Activated T-helper 1 cell treated with anti-CD3 and anti-CD28 coated beads, Interleukin-2, amount 50 U/mL, for 16 hours (primary cell): ENCODE measurements at places on chromosomes 5 and 9.

GRCh38 chr9:122172131-122172530 is 12.4 kb downstream of the MORN5 start:
- DNase-seq = no peak

- DNase-seq = no peak
Observed at GRCh38 chr9:133987946-133988665, 4.0 kb downstream of the VAV2 start.

- no peak for DNase-seq
Observed at GRCh38 chr9:132798817-132799790, 79.0 kb downstream of the AK8 start.

- no peak for DNase-seq
Observed at GRCh38 chr9:84300271-84300670, 40.3 kb downstream of the SLC28A3 start.

DNA sequence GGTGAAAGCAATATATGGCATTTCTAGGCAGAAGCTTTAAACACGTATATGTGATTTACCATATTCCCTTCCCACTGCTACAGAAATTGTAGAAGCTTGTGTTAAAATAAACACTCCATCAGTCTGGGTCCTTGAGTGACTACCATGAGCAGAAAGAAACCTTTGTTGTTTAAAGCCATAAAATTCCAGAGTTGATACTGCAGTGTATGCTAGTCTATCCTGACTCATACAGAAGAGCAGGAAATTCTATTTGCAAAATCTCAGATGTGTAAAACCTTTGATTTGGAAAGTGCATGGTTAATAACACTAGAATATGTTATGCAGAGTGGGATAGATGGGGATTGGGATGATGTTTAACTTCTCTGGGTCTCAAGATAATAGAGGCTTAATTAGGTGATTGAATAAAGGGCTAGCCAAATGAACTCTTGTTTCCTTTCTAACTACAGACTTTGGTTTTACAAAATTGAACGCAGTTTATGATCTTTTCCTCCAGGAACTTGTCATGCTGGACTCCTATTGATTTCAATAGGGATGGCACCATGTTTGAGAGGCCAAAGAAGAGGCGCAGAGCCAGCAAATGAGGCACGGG is 282.7 kb upstream of the VLDLR start:
- DNase-seq = no peak

DNA sequence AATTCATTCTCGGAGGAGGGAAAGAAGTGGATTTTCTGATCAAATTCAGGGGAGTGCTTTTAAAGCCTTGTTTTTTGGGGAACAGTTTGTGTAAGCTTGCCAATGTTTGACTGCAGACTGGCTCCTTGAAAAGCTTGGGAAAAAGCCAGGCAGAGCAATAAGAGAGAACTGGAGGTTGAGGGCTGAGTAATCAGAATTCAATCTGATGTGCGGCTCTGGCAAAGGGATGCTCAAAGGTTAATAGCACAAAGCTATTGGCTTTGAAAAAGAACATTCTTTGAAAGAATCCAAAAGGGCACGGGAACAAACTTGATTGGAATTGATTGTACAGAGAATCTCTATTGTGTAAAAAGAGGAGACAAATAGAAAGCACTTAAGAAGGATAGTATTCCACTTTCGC is 279.3 kb downstream of the YTHDC2 start:
- DNase-seq = no peak

GRCh38 chr9:30713243-30713642 is 1671.2 kb upstream of the ACO1 start:
- DNase-seq = no peak

- DNase-seq = no peak
Observed at GRCh38 chr5:41218929-41219657, 5.8 kb upstream of the C6 start.

DNA sequence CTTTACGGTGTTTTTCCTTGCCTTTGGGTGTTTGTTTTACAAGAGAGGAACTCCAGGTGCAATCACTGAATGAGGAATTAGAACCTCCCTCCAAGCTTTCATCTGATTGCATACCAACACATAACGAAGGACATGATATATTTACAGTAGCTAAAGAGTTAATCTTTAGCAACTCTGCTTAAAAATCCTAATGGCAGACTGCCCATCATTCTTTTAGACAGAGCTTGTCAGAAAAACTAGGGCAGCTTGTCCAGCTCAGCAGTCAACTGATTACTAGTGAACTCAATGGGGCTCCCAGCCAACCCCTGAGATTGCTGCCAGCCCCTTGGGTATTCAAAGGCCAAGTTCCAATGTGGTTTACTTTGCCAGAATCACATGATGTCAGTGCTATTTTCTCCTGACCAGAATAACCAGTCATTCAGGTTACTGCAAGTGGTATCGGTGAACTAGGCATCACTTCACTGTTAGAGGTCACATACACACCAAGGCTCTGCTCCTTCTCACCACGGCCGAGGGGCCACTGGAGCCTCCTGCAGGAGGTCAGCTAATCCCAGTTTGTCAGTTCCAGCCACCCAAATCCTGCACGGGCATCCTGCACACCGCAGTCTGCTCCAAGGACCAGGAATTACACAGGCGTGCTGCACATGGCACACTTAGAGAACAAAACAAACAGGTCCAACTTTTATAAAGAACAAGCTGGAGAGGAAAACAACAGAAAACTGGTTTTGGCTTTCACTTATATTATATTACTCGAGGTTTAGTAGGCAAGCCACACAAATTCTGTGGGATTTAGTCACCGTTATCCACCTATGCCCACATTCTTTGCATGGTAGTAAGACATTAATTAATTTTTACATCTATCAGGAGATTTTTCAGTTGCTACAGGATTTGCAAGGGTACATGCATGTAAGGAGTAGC is 62.5 kb downstream of the NFIB start:
- no peak for DNase-seq

- no peak for DNase-seq
Observed at GRCh38 chr5:98504505-98504904, 269.0 kb upstream of the RGMB start.

DNA sequence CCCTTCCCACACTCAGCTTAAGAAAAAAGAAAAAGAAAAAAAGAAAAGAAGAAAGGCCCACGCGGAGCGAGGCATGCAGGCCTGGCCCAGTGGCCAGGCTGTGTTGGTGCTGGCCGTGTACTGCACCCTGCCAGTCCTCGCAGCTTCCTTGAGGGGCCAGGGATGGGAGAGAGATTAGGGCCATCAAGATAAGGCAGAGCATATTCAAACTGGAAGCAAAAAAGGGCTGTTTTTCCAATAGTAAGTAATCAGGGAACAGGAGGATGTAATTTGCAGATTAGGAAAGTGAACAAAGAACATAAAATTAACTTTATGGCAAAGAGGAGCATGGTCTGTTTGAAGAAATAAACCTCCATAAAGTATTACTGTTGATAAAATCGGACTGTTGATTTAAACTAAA is 319.6 kb upstream of the CLINT1 start:
- no peak for DNase-seq

GRCh38 chr5:120466341-120467006 is 2.4 kb downstream of the PRR16 start:
- DNase-seq = no peak

- DNase-seq = no peak
Observed at GRCh38 chr9:126411948-126412284, 85.3 kb downstream of the MVB12B start.

GRCh38 chr9:125233678-125234077 is 7.5 kb downstream of the HSPA5 start:
- no peak for DNase-seq

- DNase-seq = no peak
Observed at GRCh38 chr5:68661237-68661636, 432.6 kb upstream of the SLC30A5 start.

DNA sequence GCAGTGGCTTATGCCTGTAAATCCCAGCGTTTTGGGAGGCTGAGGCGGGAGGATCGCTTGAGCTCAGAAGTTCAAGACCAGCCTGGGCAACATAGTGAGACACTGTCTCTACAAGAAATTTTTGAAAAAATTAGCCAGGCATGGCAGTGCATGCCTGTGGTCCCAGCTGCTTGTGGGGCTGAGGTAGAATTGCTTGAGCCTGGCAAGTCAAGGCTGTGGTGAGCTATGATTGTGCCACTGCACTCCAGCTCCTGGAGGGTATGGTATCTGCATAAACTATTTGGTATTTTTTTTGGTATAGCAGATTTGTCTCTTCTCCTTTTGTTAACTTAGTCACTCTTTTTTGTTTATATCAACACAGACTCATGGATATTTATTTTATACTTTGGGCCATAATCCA is 61.5 kb upstream of the TEX48 start:
- no peak for DNase-seq

GRCh38 chr9:22649384-22649783 is 202.8 kb downstream of the DMRTA1 start:
- no peak for DNase-seq

GRCh38 chr9:109604131-109604530 is 106.0 kb upstream of the PTPN3 start:
- no peak for DNase-seq

- no peak for DNase-seq
Observed at GRCh38 chr5:135207866-135208265, 173.8 kb upstream of the PITX1 start.

DNA sequence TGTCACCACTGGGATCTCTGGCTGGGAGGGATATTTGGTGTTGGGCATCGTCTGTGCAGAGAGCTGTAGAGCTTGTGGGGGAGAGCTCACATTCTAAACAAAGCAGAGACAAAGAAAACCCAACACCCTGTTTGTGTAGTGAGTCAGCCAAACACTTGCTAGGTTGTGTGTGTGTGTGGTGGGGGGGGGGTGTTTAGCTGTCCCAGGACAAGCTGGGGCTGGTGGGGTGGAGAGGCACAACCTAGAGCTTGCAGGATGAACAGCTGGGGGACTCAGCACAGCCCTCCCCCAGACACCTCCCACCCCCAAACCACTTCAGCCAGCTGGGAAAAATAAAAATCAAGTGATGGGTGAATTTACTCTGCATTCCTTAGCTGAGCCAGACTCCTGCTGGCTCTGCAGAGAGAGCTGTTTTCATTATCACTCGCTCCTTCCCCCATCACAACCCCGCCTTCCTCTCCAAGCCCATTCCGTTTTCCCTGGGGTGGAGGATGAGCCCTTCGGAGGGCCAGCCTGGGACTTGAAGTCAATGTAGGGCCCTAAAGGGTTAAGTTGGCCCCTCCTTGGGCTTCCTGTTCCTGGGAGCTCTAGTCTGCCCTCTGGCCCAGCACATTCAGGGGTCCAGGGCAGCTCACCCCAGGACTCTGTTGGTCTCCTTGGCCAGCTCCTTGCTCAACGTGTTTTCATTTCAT is 2.6 kb downstream of the OLFML2A start:
- DNase-seq = no peak

GRCh38 chr9:32603914-32604852 is 31.2 kb upstream of the NDUFB6 start:
- no peak for DNase-seq

GRCh38 chr9:134205672-134206310 is 41.4 kb upstream of the RNU6ATAC start:
- DNase-seq = no peak

DNA sequence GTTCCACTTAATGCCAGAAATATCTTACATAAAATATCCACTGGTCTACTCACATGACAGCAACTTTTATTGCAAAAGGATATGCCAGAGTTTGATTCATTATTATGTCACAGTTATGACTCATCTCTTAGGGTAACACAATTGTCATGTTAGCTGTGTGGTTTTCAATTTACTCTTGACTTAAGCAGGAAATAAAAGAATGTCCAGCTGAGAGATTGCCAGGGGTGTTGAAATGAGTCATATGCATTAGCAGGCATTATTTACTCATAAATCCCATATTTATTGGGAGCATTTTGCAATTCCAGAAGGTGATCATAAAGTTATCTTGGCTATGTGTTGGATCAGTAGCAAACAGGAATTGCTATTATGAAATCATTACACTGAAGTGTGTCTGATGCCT is 1164.6 kb upstream of the CDH18 start:
- DNase-seq = no peak

- DNase-seq = no peak
Observed at GRCh38 chr9:96487029-96487396, 37.0 kb downstream of the HABP4 start.

DNA sequence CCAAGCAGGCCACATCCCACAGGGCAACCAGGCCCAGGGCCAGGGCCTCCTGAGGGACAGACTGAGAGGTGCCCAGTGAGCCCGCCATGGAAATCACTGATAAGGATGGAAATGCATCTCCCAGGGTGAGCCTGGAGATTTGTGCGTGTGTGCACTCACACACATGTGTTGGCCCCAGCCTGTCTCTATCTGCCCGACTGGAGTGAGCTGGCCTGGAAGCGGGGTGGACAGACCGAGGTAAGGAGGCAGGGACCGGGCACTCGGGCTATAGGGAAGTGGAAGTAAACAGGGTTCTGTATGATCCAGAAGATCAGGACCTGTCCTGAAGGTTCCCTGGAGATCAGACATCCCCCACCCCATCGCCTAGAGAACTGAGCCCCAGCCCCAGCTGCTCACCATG is 17.4 kb downstream of the GFI1B start:
- DNase-seq = no peak

DNA sequence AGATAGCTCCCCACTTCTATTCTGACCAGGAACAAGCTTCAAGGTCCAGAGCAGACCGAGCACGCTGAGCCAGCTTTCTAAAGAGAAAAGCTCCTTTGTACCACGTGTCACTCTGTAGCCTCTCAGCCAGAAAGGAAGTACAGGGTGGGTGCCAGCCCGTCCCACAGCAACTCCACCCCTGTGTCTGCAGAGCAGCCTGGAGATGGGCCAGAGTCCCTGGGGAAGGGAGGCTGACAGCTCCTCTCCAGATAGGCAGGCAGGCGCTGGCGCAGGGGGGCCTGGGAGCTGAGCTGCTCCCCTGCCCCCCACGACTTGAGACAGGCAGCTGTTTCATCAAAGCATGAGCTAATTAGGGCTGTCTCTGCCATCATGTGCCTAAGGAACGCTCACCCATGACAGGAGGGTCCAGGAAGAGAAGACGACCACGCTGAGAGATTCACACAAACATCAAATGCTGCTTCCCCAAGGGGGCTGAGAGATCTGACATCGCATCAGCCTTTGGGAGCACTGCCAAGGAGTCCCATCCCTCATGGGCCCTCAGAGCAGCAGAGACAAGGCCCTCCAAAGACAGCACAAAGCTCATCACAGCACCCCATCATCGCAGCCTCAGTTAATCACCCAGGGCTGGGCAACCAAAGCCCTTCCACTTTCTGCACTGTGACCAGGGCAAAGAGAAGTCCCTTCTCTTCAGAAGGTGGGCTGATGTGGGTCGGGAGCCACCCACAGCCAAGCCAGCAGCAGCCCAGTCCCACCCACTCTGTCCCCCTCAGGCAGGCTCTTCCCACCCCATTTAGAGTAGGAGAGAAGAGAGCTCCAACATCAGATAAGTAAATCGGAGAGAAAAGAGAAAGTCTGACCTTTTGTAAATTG is 78.5 kb upstream of the LRRTM2 start:
- no peak for DNase-seq

- DNase-seq = no peak
Observed at GRCh38 chr9:35932735-35933134, 23.4 kb downstream of the SPAAR start.

DNA sequence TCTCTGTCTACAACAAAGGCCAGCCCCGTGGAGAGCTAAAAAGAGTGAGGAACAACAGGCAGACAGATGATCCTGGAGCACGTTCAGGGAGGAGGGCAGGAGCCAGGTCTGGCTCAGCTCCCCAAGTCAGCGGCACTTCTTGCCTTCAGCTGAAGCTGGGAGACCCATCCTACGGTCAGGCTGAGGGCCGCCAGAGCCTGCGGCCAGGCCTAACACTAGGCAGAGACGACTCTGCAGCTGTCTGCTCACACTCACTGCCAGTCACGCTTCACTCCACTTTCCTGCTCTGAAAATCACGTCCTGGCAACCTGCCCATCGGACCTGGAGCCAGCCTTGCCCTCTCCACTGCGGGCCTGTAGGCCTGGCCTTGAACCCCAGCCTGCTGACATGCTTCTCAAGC is 160.9 kb upstream of the LHFPL2 start:
- DNase-seq = no peak
